GM19239 (cell line): ENCODE measurements at places on chromosomes 4 and X.

GRCh38 chr4:144589512-144589911, 56.4 kb upstream of the HHIP start:
- no peak for DNase-seq

GRCh38 chrX:74246524-74246923, 57.5 kb upstream of the ZCCHC13 start:
- DNase-seq = no peak

DNA sequence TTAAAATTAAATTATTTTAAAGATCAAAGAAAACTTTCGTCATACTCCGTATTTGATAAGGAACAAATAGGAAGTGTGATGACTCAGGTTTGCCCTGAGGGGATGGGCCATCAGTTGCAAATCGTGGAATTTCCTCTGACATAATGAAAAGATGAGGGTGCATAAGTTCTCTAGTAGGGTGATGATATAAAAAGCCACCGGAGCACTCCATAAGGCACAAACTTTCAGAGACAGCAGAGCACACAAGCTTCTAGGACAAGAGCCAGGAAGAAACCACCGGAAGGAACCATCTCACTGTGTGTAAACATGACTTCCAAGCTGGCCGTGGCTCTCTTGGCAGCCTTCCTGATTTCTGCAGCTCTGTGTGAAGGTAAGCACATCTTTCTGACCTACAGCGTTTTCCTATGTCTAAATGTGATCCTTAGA, at the start of gene CXCL8:
Gene CXCL8 (plus strand): TSS at position 217 of the 426 bp plus-strand sequence. CDS start 90 bp downstream, at position 307.
- no peak for DNase-seq

DNA sequence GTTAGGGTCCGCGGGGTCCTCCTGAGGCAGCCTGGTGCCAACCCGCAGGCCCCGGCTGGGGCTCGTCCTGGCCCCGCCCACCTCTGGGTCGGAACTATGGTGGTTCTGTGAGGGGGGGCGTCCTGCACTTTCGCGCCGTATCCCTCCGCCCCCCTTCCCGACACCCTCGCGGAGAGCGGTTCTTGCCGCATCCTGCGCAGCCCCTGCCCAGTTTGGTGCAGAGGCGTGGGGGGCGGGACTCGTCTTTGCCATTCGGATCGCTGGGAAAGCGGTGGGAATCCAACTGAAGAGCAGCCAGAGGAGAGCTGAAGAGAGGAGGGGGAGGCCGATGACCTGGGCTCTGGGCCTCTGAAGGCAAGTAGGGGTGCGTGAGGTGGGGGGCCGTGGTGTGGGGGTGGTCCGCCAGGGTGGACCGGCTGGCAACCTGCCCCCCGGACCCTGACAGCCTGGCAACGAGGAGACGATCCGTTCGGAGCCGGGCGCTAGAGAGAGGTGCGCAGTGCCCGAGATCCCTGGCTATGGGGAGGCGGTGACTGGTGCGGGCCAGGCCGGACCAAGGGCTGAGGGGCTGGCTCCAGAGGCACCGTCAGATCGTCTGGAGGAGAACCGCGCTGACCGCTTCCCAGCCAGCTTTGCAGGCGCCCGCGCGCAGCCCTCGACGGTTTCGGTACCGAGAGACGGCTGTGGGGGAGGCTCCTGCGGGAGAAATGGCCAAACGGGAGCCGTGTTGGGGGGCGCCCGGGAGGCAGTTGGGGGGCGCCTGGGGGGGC, at the start of gene GPRASP1:
Gene GPRASP1 (plus strand): TSS at position 242 of the 770 bp plus-strand sequence. CDS start 2,431 bp downstream, outside the sequence.
- no peak for DNase-seq

- DNase-seq = no peak
Measured at GRCh38 chr4:147755561-147756295, 23.8 kb downstream of the ARHGAP10 start.

- no peak for DNase-seq
Measured at GRCh38 chrX:18929775-18930174, 54.1 kb downstream of the PHKA2 start.

- DNase-seq = no peak
Measured at GRCh38 chr4:7867191-7867590, 72.5 kb downstream of the AFAP1 start.

DNA sequence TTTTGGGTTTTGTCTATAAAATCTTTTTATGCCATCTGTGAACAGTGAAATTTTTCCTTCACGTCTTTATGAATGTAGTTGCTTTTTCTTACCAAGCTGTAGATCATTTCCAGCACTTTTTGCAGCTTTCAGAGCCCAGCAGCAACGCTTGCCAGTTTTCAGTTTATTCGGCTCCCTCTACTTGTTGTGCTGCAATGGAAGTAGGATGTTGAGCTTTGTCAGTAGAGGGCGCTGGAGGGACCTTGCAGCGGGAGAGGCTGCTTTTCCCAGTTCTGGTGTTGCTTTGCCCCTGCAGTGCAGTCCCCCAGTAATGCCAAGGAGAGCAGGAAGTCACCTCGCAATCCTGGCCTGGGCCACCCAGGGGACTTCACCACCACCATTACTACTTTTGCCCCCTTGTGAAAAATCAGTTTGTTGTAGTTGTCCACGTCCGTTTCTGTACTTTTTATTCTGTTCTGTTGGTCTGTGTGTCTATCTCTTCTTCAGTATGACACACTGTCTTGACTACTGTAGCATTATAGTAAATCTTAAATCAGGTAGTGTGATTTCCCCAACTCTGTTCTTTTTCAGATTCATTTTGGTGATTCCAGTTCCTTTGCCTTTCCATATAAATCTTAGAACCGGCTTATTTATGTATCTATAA, 21.8 kb downstream of the CMC4 start:
- no peak for DNase-seq

- no peak for DNase-seq
Measured at GRCh38 chrX:107834275-107835201, 8.9 kb downstream of the MID2 start.

DNA sequence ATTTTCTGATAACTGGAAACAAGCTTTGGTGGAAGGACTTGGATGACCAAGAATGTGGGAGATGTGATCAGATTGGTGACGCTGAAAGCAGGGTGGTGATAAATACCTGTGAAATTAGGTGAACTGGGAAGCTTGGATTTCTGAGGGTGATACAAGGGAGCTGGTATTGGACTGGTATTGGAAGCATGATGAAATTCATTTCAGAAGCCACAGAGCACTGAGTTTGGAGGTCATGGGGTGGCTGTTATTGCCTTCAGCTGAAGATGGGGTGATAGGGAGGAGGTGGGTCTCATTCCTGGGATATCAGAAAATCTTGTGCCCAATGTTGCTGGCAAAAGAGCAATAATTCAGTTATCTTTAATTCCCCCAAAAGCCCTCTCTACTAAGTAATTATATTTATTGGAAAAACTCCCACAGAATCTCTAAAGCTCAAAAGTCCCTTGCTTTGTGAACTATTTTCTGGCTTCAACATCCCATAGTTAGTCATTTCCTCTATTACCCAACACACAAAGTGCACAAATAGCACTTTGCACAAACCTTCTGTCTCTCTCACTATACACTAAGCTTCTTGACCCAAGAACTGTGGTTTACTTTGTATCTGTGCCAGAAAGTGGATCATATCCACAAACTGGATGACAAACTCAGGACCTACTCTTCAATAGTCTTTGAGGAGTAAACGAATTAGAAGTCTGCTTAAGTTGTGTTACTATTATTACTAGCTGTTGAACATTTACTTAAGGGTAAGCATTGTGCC, 23.1 kb upstream of the CAMK2D start:
- no peak for DNase-seq

- DNase-seq = no peak
Measured at GRCh38 chrX:68146054-68146453, 287.2 kb downstream of the OPHN1 start.

- DNase-seq = no peak
Measured at GRCh38 chrX:72545990-72546389, 26.7 kb downstream of the HDAC8 start.

- no peak for DNase-seq
Measured at GRCh38 chr4:106595906-106596305, 227.3 kb upstream of the GIMD1 start.

- DNase-seq = no peak
Measured at GRCh38 chr4:7121866-7122653, 54.2 kb upstream of the GRPEL1 start.

DNA sequence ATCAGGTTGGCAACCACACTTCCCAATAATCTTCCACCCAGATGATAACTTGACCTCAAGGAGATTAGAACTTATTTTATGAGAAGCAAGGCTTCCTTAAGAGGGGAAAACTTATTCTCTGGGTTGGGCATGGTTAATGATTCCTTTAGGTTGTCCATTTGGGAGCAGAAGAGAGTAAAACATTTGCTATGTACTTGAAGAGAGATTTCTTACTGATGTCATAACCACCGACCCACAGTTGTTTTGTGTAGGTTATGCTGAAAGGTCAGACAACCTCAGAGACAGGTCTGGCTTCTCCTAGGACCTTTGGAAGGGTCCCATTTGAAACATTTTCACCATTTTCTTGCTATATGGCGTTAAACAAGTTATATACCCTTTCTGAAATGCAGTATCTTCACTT, 56.1 kb downstream of the FAM114A1 start:
- no peak for DNase-seq
